T-helper 9 cell (primary cell): ENCODE measurements at places on chromosomes 5 and 9.

GRCh38 chr9:98529841-98530240 lies 178.9 kb downstream of the GABBR2 start:
- DNase-seq = no peak

DNA sequence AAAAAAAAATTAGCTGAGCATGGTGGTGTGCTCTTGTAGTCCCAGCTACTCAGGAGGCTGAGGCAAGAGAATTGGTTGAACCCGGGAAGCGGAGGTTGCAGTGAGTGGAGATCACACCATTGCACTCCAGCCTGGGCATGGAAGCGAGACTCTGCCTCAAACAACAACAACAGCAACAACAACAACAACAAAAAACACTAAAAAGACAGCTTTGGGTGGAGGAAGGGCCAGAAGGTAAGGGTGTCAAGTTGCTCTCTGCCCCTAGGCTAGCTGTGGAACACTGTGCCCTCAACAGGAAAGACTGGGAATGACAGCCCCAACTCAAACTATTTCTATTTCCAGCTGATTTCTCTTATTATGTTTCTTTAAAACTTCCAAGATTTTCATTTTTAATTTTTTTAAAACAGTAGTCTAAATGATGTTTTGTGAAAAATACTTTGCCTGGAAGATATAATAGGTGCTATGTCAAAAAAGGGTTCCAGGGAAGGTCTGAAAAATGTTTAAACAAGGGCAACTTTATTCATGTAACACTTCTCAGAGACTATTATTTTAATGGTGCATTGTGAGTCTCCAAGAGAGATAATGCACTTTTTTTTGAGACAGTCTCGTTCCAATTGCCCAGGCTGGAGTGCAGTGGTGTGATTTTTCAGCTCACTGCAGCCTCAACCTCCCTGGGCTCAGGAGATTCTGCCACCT lies 29.9 kb downstream of the CLINT1 start:
- no peak for DNase-seq

DNA sequence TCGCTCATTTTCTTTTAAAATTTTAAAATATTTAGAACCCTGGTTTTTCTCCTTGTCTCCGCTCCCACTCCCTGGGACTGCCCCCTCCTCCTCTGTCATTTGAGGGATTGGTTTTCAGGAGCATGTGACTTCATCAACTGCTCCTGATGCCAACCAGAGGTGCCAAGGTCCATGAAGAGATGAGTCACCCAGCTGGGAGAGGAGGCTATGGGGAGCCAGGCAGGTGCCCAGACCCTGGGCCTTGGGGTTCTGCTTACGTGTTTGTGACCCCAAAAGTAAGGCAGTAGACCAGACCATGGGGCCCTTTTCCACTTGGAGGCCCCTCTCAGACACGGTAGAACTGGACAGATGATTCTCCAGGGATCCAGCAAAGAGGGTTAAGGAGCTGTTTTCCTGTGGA lies 167.0 kb downstream of the FGF18 start:
- DNase-seq = no peak

DNA sequence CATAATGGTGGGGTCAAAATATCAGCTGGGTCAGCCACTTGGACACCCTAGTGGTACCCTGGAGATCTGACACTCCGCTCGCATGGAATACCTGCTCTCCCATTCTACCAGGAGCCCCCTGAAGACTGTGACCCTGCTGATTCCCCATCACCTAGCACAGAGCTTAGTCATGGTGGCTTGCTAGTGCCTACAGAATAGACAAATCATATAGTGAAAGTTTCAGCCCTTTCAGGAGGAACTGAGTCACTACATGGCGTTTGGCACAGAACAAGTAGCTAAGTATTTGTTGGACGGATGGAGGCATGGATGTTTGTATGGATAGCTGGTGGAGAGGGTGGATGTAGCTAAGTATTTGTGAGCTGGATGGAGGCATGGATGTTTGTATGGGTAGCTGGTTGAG lies 65.3 kb downstream of the LMX1B start:
- no peak for DNase-seq

DNA sequence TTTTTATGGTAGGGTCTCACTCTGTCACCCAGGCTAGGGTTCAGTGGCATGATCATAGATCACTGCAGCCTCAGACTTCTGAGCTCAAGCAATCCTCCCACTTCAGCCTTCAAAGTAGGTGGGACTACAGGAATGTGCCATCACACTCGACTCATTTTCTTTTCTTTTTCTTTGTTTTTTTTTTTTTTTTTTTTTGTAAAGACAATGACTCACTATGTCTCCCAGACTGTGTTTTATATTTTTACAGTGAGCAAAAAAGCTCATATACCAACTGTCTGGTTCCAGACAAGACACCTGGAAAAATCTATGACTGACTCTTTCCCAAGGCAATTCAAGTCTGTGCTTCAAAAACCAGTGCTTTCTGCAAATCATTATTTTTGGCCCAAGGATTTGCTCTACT lies 10.8 kb upstream of the FOXD1 start:
- DNase-seq = no peak

DNA sequence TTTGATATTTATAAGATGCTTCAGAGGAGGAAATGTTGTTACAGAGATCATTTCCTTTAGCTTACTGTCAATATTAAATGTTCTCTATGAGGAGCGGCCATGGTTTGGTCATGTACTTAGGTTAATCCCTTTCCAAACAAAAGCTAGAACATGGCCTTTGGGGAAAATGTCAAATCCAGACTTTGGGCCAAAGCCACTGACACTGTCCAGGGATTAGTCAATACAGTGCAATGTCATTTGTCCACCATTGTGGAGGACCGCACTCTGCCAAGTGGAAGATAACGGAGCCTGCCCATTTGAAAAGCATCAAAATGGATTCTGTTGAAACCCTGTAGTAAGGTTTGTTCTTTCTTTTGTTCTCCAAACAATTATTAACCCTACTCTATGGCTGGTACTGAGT lies 50.1 kb downstream of the FRMPD1 start:
- DNase-seq = no peak

DNA sequence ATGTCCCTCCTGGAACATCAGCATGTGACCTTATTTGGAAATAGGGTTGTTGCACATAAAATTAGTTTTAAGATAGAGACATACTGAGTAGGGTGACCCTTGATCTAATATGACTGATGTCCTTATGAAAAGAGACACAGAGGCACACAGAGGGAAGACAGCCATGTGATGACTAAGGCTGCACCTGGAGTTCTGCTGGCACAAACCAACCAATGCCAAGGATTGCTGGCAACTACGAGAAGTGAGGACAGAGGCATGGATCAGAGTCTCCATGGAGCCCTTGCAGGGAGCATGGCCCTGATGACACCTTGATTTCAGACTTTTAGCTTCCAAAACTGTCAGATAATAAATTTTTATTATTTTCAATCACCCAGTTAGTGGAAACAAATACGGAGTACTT lies 101.9 kb downstream of the FBXL7 start:
- no peak for DNase-seq

- peak; percentile 43 for DNase-seq
Observed at GRCh38 chr9:134641173-134641989, at the start of gene COL5A1. COL5A1 (plus strand) TSS chr9:134641803; CDS start chr9:134642188, 385 bp downstream.

GRCh38 chr5:143739746-143740145 lies 72.2 kb upstream of the HMHB1 start:
- DNase-seq = no peak
